T-helper 2 cell treated with Interferon-gamma antibody and Interleukin-4, amounts not matched to agents 5 μg/mL and 100 μg/mL, for 36 hours (primary cell): ENCODE measurements at places on chromosomes 16 and 17.
A peak's percentile ranks its signal among the peaks of the same experiment; 100 is the strongest.

- peak; percentile 61 for DNase-seq
Observed at GRCh38 chr17:74457146-74457819, 9.2 kb upstream of the CD300A start.

- DNase-seq: peak; percentile 59
Observed at GRCh38 chr16:89363621-89364393, 126.6 kb downstream of the ANKRD11 start.

- DNase-seq: no peak
Observed at GRCh38 chr17:80451104-80451775, 25.2 kb downstream of the NPTX1 start.

GRCh38 chr17:42129109-42129837 lies 6.7 kb downstream of the HSPB9 start:
- DNase-seq: no peak

GRCh38 chr17:49777563-49777962 lies 10.9 kb upstream of the KAT7 start:
- no peak for DNase-seq

DNA sequence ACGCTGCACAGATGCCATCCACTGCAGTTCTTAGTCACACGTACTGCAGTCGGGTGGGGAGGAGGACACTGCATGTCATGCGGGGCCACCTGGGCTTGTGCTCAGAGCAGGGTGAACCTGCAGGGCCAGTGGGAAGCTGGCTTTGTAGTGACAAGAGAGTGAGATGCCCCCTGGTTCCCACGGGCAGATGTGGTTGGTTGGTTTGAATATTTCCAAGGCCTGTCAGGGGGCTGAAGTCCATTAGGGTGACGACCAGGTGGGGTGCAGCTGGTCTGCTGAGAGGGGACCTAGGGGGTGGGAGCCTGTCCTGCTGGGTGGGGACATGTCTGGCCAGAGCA lies 14.3 kb downstream of the ZNF213 start:
- no peak for DNase-seq

- no peak for DNase-seq
Observed at GRCh38 chr17:44541884-44542581, 15.3 kb upstream of the FZD2 start.

- no peak for DNase-seq
Observed at GRCh38 chr16:9238346-9238745, 146.9 kb downstream of the HAPSTR1 start.

DNA sequence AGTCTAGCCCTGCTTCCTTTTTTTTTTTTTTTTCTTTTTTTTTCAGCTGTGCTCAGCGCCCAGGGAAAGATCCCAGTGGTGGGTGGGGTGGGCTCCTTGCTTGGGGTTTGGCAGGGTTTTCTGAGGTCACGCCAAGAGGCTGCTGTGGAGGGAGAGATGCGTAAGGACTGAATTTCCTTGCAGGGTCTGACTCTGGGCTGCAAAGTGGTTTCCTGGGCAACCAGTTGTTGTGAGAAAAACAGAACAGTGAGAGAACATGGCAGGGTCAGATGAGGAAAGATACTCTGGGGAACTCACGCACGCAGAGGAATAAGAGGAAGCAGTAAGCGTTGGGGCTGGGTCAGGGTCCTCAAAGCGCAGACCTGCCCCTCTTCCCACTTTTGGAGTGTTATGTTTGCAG lies 119.5 kb downstream of the IRF8 start:
- DNase-seq: no peak

DNA sequence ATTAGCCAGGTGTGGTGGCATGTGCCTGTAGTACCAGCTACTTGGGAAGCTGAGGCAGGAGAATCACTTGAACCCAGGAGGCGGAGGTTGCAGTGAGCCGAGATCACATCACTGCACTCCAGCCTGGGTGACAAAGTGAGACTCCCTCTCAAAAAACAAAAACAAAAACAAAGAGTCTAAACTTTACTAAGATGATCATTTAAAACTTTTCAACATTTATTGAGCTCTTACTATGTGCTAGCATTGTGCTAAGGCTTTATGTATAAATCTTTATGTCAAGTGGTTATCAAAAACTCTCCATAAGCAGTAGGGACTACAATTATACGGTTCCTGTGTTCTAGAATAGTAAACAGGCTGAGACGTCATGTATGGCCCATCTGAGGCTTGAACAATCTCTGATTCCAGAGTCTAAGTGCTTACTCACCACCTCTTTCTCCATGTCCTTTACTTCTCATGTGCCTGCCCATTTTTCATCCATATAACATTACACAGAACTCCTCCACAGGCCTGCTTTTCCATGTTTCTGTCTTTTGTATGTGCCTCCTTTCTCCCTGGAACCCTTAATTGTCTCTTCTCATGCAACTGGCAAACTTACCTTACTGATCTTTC lies 66.7 kb downstream of the NUP88 start:
- no peak for DNase-seq

DNA sequence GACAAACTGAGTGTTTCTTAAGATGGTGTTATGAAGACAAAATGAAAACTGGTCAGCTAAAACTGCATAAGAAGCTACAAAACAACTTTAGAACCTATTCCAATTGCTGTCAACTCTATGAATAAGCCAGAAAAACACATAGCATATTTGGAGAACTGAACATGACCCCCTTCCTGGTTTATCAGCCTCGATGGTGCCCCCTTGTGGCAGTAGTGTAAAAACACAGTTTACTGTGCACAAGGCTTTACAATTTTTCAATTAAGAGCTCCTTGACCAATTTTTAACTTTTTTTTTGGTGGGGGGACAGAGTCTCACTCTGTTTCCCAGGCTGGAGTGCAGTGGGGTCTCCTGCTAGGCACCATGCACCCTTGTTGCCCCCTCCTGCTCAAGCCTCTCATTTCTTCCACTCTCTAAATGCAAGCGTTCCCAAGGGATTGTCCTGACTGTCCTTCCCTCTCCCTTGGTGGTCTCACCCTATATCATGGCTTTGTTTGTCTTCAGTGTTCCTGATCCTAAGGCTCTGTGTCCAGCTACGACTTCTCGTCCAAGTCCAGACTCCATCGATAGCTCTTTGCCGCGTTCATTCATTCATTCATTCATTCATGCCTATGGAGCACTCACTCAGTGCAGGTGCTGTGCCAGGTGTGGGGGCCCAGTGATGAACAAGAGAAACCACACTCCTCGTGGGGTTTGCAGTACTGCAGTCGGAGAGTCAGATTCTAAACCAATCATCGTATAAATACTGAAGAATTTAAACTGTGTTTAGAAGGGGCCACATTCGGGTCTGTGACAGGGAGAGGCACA lies 7.5 kb downstream of the EIF1 start:
- DNase-seq: peak; percentile 49

DNA sequence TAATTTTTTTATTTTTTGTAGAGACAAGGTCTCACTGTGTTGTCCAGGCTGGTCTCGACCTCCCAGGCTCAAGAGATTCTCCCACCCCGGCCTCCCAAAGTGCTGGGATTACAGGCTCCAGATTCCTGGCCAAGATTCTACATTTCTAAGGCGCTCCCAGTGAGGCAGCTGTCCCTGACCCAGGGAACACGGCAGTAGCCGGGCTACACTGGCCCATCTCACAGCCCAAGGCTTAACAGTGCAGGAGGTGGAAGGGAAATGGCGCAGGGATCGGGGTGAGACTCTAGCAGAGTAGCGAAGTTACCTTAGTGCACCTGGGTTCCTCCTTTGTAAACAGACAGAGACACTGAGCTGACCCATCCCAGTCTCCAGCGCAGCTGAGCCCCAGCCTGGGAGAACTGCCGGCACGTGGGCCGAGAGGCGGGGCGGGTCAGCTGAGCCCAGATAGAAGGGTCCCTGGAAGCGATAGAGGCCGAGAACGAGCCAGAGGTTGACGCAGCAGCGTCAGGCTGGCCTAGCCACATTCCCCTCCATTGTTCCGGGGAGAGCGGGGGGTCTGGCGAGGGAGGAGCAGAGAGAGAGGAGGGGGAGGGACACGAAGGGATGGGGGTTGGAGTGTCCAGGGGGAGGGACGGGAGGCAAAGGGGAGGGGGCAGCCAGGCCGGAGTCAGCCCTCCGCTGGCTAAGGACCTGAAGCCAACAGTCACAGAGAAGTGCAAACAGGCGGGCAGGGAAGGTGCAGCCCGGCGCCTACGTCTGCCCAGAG lies 2.5 kb downstream of the CARHSP1 start:
- DNase-seq: no peak

DNA sequence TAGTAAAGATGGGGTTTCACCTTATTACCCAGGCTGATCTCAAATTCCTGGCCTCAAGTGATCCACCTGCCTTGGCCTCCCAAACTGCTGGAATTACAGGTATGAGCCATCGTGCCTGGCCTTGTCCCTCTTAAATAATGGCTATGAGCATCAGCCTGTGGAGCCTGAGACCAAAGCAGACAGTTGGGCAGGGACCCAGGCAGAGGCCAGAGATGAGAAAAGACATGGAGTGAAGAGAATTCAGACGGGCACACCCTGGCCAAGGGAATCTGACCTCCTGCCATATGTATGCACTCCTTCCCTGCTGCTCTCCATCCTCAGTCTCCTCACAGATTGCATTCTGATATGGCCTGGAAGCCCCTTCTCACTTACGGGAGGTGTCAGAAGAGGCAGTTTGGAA lies 98.4 kb upstream of the DNAH9 start:
- DNase-seq: no peak

GRCh38 chr17:38761612-38762011 lies 9.1 kb downstream of the PSMB3 start:
- no peak for DNase-seq

DNA sequence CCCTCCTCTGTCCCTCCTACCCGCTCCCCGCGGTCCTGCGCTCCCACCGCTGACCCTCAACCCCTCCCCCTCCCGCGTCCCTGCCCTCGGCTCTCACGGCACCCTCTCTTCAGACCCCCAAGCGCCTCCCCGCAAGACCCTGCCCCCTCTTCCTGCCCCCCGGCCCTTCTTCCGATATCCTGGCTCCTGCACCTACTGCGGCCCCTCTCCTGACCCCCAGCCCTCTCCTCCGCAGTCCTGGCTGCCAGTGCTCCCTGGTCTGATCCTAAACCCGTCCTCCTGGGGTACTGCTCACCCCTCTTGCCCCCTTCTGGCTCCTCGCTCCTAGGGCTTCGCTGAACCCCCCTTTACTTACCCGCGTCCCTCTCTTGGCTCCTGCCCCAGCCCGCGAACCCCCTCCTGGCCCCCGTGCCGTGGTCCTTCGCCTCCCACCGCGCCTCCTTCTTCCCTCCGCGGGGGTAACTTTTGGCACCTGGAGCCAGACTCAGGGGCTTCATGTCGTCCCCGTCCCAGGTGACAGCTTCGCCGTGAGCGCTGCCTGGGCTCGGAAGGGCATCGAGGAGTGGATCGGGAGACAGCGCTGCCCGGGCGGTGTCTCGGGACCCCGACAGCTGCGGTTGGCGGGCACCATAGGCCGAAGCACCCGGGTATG lies 839 bp downstream of the NKD1 start:
- DNase-seq: no peak

DNA sequence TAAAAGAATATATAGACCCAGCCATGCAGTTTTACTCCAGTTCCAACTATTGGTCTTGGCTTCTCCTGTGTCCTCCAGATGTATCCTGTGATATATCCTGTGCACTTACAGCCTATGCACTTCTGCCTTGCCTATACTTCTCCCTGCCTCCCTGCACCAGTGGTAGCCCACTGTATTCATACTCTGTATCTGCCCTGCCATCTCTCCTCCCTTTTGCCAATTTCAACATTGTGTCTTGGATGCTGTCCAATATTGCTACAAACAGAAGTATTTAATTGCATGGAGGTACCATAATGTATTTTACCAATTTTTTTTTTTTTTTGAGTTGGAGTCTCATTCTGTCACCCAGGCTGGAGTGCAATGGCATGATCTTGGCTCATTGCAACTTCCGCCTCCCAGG lies 242.7 kb downstream of the HAPSTR1 start:
- no peak for DNase-seq

DNA sequence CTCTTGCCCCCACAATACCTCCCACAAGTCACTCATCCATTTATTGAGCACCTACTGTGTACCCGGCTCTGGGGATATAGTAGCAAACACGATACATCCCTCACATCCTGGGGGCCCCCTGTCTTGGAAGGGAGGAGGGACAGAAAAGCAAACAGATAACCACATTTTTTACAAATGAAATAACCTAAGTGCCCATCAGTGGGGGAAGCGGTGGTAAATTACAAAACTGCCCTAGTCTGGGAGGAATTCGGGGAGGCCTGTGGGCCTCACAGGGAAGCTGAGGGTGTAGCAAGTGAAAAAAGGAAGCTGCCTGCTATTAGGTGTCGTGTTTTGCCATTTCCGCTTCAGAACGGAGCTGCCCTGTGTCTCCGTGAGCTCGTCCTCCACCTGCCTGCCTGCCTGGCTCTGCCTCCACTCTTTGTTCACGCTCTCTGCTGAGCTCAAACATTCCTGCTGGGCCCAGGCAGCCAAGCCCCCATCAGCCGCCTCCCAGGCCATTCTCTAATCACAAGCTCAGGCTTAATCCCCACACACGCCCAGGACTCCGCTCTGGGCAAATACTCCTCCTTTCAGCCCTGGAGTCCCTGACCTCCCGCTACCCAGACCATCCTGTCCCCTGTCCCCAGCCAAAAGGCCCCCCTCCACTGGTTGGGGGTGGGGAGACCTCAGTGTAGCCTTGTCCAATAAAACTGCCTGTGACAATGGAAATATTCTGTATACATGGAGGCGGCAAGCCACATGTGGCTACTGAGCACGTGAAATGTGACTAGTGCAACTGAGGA lies 10.2 kb upstream of the SEC14L5 start:
- DNase-seq: no peak

DNA sequence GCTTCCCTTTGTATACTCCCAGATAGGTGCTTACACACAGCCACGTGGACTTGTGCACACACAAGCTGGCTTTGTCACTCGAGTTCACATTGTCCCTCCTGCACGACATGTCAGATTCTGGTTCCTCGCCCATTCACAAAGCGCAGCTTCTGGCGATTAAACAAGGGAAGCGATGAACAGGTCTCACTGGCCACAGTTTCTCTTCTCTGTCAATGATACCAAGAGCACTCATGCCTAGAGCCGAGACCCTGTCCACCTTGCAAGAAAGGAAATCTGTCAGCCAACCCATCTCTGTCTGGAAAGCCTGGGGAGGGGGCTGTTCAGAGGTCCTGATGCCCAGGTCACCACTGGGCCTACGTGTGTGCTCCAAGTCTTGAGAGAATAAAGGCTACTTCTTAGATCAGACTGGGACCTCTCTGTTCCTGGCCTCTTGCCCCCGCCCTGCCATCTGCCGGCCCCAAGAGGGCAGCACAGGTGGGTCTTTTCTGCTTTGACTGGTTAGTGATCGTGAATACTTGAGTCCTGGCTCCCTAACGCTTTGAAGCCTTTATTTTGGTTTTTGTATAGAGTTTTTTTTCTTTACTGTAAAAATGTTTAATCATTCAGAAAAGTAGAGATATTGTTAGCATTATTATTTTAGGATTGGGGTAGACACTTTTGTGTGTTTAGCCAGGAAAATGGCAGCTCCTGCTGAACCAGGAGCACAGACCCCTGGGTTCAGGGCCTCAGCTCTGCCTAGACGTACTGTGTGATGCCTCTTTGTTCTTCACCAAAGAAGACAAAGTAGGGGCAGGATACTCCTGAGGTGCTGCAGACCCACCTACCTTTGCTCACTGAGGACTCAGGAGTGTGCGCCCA lies 104.7 kb downstream of the MRM1 start:
- DNase-seq: peak; percentile 40

GRCh38 chr17:29390851-29391631 lies 878 bp downstream of the TAOK1 start:
- DNase-seq: peak; percentile 7
